ENCODE measurements at places on chromosomes 3 and 15.

GRCh38 chr15:64092864-64093626, 593 bp downstream of the CIAO2A start:
- no peak for DNase-seq

DNA sequence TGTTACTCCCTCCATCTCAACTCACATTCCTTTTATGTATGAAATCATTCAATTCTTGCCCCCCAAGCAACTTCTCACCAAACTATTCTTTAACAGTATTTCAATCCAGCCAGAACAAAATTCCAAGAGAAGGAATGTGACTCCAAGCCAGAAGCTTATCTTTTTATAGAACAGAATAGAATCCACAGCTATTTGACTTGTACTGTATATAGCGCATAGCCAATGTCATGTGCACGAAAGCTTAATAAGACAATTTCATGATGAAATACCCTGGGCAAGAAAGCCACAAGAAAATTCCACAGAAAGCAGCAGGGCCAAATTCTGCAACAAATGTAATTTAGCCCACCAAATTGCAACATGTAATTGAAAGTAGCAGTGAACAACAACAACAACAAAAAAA, 127.6 kb upstream of the UBE2E2 start:
- DNase-seq, result no peak

DNA sequence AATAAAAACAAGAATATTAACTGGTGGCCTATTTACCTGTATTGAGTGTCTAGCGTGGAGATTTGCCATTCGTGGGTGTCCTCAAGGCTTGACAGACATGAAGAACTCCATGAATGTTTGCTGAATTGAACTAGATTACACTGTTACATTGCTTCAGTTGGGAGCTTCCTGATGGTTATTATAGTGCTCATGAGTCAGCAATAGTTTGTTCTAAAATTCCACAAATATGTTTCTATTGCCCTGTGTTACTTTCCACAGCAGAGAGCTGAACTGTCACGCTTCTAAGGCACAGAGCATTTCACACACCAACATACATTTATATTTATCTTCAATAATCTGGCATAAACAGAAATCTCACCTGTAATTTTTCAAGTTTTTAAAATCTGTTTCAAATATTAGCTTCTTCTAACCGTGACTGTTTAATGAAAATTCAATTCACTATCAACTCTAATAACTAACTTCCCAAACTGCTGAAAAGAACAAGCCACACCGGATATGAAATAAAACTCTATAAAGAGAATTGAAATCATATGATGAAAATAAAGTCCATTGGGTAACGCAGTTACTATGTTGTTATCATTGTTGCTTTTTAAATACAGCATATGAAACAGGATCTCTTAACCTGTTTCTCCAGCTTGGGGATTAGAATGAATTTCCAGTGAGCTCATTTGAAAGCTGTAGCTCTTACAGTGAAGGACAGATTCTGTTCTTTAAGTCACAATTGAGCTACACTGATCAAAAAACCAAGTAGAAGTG, 61.2 kb upstream of the MCF2L2 start:
- no peak for DNase-seq

DNA sequence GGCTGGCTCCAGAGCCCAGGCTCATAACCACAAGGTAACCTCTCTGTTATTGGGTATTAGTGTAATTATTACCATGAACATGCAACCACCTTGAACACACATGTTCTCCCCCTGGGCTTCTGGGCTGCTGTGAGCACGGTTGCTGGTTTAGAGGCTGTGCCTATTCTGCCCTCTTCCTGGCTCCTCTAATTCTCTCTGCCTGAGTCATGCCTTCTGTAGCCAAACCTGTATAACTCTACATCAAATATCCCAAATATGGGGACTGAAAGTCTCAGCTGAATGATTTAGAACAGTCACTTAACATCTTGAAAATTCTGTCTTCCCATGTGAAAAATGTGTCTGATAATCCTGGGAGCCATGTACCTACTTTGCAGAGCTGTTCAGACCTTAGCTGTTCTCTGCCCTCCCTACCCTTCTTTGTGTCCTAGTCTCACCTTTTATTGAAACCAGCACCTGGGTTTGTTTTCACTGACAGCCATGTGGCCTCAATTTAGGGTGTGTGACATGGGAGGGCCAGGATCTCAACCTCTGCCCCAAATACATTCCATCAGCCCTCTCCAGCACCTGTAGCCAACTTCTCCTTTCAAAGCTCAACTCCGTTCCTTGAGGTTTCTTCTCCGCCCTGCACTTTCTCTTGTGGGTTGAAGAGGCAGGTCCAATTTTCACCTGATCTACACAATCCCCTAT, 60.7 kb downstream of the PDZRN3 start:
- no peak for DNase-seq

GRCh38 chr3:90129730-90130129, 1022.3 kb downstream of the EPHA3 start:
- no peak for DNase-seq

GRCh38 chr3:159857840-159858239, 130.8 kb upstream of the IL12A start:
- no peak for DNase-seq

GRCh38 chr3:48420561-48420960, 9.3 kb downstream of the PLXNB1 start:
- DNase-seq, result no peak

DNA sequence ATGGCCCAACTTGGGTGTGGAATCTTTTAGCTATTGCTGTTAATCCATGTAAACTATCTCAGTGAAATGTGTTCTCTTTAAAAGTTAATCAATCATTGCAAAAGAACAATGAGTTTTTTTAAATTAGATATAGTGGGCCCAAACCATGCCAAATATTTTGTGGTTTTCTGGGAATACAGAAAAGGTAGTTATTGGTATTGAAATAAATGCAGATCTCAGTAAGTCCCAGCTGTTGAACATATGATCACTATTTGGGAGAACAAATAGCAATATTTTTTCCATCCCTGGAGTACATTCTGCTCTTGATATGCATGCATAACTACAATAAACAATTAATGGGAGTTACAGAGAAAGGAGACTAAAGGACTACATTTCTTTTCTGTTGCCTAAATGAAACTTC, 36.0 kb upstream of the LEKR1 start:
- DNase-seq, result no peak

GRCh38 chr3:151113343-151113742, 27.9 kb downstream of the MED12L start:
- DNase-seq, result no peak

DNA sequence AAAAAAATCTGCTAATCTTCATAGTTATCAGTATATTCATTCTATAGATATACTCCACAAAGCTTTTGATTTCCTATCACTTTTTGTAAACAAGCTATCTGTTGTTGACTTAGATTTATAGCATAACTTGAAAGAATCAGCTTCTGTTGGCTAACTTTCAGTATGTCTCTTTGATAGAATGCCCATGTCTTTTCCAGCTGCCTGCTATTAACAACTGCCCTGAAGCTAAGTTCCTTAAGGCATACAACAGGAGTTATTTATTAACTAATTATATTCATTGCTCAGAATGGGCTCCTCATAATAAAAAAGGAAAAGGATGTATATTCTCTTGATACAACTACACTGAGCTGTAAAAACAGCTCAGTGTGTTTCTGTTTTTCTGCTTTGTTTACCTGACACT, 293.9 kb downstream of the TUSC7 start:
- no peak for DNase-seq

DNA sequence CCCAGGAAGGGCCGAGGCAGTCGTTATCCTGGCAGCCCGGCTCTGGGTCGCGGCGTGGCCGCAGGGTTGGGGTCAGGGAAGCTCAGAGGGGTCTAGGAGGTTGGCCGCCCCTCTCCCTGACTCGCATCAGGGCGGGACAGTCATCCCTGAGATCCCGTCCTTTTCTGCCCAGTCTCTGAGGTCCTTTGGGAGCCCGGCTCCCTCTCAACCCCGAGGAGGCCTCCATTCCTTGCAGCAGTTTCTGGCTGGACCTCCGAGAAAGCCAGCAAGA, 495 bp downstream of the HYAL2 start:
- DNase-seq, result no peak

DNA sequence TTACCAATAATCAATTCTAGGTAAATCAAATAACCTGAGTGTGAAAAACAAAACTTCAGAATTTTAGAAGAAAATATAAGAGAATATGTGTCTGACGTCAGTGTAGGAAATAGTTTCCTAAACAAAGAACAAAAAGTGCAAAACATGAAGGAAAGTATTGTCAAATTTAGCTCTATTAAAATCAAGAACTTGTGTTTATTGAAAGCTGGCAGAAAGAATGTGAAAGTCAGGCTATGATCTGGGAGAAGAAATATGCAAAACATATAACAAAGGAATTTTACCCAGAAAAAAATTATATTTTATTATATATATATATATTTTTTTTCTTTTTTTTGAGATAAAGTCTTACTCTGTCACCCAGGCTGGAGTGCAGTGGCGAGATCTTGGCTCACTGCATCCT, 129.1 kb upstream of the ANKRD28 start:
- no peak for DNase-seq

DNA sequence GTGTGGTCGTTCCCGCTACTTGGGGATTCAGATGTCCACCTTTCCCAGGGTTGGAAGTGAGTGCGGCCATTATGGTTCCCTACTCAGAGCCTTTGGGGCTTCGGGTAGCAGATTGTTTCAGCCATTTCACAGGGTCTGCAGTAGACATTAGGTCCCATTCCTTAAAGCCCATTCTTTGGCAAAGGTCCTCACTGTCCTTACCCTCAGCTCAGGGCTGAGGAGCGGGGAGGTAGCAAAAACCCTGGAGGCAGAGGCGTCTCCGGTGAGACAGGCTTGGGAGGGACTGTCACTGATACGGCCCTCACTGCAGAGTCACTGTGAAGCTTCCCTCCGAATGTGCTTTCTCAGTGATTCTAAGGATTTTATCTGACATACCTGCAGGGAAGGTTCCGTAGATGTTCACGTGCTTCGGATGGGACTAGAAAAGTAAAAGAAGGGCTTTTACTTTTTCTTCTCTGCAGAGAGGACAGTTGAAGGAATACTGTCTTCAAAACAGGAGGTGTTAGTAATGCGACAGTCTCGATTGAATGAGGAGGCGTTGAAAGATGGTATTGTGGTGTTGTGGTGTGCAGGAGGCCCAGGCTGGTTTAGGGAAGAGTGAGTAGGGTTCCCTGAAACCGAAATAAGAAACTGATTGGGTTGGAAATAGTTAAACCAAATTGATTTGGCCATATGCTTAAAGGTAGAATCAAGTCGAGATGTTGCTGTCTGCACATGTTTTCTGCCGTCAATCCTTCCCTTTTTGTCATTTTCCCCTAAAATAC, 630 bp downstream of the ATP6V1A start:
- no peak for DNase-seq

GRCh38 chr15:80936288-80937078, 53.1 kb downstream of the MESD start:
- DNase-seq, result no peak

GRCh38 chr3:191627064-191627463, 166.1 kb downstream of the PYDC2 start:
- DNase-seq, result no peak

GRCh38 chr3:110736332-110736731, 335.3 kb upstream of the NECTIN3 start:
- DNase-seq, result no peak

DNA sequence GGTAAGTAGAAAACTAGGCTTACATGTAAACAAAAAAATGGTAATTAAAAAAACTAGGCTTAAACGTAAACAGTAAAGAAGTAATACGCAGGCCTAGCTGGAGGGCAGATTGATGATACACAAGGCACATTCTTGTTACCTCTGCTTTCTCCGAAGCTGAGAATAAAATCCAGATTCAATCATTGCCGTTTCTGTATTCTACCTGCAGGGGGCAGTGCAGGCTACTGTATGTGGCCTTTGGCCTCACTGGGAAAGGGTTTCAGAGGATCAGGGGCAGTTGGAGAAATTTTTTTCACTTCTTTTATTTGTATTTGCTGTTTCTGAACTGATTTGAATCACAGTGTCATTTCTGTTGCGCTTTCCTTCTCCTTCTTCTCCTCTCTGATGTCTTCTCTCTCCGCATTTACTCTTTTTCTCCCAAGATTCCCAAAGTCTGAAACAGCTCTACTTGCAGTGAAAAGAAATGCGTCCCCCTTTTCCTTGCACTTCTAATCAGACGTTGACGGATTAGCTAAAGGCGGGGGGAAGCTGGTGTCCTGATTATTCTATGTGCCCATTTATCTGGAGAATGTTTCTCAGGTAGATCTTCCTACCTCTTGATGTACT, 67.1 kb upstream of the MCTP2 start:
- DNase-seq, result no peak

DNA sequence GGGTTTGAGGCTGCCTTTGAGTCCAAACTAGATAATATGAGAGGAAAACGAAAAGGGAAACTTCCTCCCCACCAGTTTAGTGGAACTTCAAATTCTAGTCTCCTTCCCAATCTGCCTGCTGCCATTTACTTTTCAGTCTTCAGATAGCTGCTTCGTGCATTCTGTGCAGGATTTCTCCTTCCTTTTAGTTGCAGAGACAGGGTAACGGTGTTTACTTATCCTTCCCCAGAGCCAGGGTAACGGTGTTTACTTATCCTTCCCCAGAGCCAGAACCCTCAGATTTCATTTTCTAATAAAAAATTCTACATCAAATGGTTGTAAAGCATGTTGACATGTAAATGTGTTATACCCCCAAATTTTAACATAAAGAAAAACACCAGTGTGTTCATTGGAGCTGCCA, 282.6 kb downstream of the VPS13C start:
- no peak for DNase-seq

GRCh38 chr3:143637133-143637532, 211.1 kb downstream of the SLC9A9 start:
- no peak for DNase-seq

DNA sequence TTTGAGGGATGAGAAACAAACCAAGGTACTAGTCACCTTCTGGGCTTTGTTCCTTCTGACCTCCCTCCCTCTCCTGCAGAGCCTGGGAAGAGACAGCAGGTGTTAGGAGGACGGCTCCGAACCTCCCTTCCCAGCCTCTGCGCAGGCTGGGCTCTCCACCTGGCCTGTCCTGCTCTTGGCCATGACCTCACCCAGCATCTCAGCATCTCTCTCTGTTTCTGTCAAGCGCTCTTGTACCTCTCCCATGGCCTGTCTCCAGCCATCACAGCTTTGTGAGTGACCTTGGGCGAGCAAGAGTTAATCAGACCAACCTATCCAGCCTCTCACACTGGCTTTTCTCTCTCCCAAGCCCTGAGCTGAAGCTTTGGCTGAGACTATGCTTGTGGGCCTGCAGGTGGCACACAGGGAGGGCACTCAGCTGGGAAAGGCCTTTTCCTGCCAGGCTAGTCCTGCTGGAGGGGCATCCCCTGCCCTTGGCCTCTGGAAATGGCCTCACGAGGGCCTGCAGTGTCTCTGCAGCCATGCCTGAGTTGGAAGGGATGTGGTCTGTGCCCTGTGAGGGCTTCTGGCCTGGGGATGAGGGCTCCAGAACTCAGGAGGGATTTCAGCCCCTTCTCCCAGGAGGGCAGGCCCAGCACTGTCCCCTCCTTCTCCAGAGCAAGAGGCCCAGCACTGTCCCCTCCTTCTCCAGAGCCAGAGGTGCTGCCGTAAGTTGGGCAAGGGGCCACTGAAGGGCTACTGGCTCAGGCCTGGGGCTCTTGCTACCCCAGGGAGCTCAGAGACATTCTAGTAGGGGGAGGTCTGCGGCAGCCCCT, 2.1 kb downstream of the CHST13 start:
- DNase-seq, result no peak

- DNase-seq, result no peak
Measured at GRCh38 chr15:51799282-51800252, 29.9 kb upstream of the TMOD3 start.

- DNase-seq, result no peak
Measured at GRCh38 chr3:118949113-118949760, 85.4 kb downstream of the IGSF11 start.

Data from 8988T (cell line).